Non-pigmented ciliary epithelial cell (primary cell): ENCODE measurements at places on chromosomes 7 and 10.

DNA sequence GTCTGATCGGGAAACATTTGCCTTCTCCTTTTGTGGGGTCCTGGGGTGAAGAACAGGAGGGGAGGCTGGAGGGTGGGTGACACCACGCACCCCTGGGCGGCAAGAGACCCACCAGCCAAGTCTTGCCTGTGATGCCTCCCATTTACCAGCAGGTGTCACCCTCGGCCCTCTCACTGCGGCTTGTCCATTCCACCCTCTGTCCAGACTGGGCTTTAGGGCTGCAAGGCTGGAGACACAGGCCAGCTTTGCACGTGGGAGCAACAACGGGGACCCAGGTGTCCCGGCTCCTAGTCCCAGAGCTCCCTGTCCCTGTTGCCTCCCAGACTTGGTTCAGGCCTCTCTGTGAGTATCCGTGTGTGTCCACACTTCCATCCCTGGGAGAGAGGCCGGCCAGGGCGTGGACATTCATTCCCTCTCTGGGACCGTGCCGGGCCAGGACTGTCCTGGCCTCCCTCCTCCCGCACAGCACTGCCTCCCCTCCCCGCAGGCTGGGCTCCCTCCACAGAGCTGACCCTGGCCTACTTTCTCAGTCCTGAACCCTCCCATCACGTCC lies 36.2 kb upstream of the GTF2IRD1 start:
- no peak for DNase-seq

GRCh38 chr7:6691609-6692106 lies 15.1 kb downstream of the ZNF12 start:
- no peak for DNase-seq

GRCh38 chr10:4685491-4685890 lies 140.5 kb upstream of the AKR1E2 start:
- no peak for DNase-seq

DNA sequence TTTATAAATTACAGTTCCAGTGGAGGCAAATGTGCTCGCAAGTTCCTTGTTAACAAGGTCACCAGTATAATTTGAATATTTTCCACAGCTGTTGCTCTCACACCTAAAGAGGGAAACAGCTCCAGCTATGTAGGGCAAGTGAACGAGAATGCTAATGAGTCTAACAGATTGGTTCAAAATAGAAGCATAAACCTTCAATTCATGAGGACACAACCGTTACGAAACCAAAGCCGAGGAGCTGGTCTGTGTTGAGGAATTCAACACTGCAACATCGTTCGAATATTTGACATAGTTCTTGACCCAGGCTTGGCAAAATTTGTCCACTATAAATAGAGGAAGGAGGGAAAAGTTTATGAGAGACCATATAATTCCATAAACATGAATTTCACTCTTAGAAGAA lies 161.3 kb downstream of the KLF6 start:
- no peak for DNase-seq

DNA sequence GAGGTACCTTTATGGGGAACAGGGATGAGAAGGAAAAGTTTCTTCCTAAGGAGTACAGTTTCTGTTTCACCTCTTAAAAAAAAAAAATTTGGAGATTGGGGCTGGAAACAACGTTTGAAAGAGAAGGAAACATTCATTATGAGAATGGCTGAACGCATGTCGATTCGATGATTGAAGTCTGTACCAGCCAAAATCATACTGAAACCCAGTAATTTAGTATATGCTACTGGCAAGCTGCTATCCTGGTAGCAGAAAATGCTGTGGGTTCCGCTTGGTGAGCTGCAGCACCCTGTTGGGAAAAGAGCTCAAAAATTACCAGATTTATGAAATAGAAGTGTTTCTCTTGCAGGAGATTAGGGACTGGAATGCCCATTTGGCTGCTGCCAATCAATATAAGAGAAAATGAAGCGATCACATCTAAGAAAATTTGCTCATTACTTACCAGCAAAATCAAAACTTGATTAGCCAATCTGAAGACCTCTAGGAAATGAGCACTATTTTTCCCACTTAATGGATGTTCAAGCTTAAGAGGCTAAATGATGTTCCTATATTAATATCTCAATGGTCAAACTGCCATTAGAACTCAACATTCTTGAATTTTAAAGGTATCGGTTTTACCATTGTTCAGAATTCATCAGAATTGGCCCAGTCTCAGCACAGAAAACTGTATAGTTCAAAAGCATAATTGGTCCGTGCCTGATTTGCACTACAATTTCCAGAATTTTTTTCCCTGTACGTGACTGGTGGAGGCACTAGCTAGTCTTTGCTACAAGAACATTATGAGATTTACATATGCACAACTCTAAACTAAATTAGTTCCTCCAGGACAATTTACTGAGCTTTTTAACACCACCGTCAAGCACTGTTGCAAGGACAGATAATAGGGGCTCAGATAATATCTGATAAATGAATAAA lies 1.2 kb upstream of the ITGB1 start:
- no peak for DNase-seq

GRCh38 chr10:4586776-4587175 lies 239.2 kb upstream of the AKR1E2 start:
- no peak for DNase-seq

GRCh38 chr10:4546500-4546899 lies 279.5 kb upstream of the AKR1E2 start:
- DNase-seq, result peak; percentile 71

DNA sequence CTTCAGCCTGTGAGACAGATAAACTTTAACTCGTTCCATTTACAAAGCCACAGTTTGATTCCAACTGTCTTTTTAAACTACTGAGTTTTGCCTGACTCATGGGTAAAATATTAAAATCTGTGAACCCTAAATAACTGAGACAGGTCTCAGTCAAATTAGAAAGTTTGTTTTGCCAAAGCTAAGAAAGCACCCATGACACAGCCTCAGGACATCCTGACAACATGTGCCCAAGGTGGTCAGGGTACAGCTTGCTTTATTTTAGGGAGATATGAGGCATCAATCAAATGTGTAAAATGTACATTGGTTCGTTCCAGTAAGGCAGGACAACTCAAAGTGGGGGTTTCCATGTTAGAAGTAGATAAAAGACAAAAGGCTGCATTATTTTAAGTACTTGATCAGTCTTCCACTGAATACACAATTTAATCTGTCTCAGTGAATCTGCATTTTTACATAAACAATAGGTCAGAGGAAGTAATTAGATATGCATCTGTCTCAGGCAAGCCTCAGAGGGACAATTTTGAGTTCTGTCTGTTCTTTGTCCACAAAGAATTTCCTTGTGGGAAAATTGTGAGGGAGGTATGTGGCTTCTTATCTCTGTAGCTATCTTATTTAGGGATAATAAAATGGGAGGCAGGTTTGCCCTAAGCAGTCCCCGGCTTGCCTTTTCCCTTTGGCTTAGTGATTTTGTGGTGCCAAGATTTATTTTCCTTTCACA lies 11.0 kb upstream of the PIP start:
- no peak for DNase-seq

DNA sequence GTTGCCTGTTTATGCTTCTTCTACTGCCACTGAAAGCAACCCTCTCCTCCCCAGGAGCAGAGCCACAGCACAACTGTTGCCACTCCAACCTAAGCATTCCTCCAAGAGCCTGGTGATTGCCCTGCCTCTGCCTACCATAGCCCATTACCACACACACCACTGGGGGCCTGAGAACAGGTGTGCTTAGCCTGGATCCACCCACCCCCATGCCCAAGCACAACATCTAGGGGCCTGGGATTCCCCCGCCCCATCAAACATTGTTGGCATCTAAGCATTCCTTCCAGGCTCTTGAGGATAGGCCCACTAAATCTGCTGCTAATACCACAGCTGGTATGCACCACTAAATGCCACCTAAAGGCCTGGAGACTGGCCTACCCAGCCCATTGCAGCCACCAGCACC lies 43.3 kb upstream of the ASAH2 start:
- DNase-seq, result no peak

DNA sequence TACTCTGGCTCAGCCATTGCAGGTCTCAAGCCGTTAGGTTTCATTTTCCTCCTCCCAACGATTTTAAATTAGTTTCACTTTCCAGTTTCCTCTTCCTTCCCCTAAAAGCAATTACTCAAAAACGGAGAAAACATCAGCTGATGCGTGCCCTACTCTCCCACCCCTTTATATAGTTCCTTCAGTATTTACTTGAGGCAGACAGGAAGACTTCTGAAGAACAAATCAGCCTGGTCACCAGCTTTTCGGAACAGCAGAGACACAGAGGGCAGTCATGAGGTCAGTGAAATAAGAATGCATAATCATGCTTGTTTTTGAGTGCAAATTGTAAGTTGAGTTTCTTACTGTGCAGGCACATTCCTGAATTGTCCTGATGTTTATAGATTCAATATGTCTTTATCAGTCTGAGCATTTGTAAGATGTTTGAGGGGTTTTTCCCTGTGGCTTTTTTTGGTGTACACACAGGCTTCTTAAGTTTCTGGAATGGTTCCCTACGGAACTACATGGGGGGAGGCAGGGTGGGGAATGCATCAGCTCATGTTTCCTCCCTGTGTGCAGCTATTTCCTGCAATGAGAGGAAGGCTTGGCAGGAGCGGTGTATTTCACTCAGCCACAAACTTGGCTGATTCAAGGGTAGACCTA lies at the start of gene IFIT3:
Gene IFIT3, plus strand, starts transcription at position 195 of the 639 bp plus-strand sequence. Its CDS starts 77 bp downstream, at position 272.
- DNase-seq, result peak; percentile 85

DNA sequence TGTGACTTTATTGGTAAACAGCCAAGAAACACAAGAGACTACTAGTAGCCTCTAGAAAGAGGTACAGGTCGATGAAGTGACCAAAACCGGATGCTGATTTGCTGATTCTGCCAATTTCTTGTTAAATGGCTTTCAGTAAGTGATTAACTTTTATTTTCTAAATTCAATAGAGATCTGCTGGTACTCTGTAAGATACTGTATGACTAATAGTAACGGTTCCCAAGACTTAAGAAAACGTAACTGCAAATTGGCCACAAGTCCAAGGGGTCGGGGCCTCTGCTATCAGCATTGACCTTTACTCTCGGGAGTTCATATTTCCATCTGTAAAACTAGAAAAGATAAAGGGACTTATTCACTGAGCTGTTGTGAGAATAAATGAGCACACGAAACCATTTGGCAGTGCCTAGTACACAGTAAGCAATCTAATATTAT lies 1.4 kb downstream of the FAM3C start:
- DNase-seq, result no peak

DNA sequence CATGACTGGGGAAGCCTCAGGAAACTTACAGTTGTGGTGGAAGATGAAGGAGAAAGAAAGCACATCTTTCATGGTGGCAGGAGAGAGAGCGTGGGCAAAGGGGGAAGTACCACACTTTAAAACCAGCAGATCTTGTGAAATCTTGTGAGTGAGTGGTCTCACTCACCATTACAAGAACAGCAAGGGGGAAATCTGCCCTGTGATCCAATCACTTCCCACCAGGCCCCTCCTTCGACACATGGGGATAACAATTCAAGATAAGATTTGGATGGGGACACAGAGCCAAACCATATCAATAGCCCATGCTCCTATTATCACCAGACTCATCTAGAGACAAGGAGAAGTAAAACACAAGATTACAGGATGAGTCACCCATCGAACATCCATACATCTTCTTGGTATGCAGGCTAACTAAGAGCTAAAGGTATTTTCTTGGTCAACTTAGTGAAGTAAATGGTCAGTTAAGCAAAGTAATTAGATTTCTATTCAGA lies 55.3 kb upstream of the YAE1 start:
- DNase-seq, result no peak

DNA sequence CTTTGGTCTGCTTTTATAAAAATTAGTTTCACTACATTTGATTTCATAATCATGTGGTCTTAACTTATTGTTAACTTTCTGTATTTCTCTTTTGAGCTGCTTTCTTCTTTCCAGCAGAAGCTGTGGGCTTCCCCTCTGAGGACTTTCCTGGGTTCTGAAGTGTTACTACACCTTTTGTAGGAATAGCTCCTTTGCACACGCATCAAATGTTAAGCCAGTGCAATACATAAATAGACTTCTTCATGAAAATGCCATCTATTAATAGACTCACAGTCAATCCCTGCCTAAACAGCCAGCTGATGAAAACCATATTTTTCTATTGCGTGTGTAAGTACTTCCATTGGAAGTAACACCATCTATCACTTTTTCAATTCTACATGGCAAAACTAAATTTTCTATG lies 1.5 kb downstream of the ABCB4 start:
- DNase-seq, result no peak

DNA sequence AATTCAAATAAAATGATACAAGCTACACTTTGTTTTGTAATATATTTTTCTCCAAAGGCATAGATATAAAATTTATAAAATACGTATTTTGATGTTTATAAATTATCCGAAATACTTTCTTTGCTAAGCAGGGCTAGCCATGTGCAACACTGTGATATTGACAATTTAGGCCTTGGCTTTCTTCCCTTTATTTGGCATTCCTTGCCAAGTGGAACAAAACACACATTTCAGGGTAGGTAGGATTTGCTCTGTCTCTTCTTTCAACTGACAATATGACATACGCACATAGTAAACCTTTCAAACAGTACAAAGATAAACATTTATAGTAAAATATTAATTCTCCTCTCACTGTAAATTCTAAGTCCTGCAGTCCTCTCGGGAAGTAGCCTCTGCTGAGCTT lies 103.3 kb upstream of the POT1 start:
- no peak for DNase-seq

DNA sequence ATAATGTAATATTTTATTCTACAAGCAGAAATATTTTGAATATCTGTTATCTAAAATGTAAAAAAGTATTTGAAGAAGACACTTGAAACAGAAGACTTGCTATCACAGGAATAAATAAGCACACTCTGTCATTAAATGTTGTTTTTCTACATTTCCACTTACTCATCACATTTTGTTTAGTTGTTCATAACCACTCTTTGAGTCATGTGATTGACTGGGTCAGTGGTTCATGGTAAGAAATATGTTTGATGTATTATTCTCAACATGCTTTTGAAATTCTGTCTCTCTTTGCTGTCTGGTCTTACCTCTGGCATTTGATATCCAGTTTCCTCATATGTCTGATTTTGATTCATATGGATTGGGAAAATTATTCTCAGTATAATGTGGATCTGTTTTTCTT lies 171.8 kb downstream of the SUGCT start:
- DNase-seq, result no peak

GRCh38 chr7:113176836-113177235 lies 58.5 kb upstream of the SMIM30 start:
- DNase-seq, result no peak

- no peak for DNase-seq
Observed at GRCh38 chr10:22437620-22438588, 92.6 kb downstream of the SPAG6 start.

GRCh38 chr7:152501506-152501905 lies 65.7 kb upstream of the KMT2C start:
- no peak for DNase-seq

- DNase-seq, result no peak
Observed at GRCh38 chr7:30114536-30115238, 20.1 kb upstream of the MTURN start.

- DNase-seq, result no peak
Observed at GRCh38 chr7:88357294-88357693, 50.6 kb upstream of the STEAP4 start.

- no peak for DNase-seq
Observed at GRCh38 chr7:151429560-151430331, 10.2 kb downstream of the CRYGN start.
